Thyroid gland (tissue), 4 donors: ENCODE measurements at places on chromosomes 16 and 17.

DNA sequence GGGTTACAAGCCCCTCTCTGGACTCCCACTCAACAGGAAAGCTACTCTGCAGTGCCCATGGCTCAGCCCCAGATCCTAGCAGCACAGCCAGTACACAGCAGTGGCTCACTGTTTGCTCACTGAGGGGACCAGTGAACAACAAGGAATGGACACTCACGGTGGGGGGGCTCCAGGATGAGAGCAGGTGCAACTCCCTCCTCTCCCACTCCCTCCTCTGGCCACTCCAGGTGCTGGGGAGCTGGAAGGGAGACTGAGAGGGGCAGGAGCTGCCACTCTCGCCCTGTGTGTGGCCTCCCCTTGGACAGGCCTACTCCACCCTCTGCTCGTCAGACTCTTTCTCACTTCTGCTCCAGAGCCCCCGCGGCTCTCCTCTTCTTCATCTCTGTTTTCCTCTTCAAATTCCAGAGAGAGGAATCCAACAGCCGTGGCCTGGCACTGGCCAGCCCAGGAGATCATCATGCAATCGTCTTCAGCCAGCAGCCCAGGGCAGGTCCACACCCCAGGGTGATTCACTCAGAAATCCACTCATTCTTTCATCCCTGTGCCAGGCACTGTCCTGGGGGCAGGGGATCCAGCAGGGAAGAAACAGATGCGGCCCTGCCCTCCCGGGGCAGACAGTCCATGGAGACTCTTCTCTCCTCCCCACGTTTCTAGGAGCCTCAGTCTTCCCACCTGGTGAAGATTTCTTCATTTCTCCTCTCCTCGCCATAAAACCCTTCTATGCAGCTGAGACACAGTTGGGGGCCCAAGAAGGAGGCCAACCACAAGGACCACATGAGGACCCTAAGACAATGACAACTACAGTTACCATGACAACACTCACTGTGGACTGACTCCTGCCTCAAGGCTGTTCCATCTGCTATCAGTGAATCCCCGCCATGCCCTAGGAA is 30.7 kb downstream of the CFAP20 start:
- DNase-seq = no peak

GRCh38 chr17:45073414-45074070 is 12.4 kb downstream of the NMT1 start:
- DNase-seq = no peak

DNA sequence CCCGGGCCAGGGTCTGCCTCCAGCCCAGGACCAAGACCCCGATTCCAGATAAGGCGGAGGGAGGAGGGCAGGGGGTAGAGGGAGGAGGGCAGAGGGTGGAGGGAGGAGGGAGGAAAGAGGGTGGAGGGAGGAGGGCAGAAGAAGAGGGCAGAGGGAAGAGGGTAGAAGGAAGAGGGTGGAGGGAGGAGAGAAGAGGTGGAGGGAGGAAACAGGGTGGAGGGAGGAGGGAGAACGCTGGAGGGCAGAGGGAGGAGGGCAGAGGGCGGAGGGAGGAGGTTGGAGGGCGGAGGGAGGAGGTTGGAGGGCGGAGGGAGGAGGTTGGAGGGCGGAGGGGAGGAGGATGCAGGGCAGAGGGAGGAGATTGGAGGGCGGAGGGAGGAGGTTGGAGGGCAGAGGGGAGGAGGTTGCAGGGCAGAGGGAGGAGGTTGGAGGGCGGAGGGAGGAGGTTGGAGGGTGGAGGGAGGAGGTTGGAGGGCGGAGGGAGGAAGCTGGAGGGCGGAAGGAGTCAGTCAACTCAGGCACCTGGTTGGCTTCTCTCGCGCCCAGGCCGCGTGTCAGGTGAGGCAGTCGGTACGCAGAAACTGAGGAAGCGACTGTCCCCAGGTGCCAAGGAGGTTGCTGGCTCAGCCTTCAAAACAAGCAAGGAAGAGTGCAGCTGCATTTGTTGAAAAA is 65.2 kb downstream of the KLHDC4 start:
- DNase-seq = no peak

DNA sequence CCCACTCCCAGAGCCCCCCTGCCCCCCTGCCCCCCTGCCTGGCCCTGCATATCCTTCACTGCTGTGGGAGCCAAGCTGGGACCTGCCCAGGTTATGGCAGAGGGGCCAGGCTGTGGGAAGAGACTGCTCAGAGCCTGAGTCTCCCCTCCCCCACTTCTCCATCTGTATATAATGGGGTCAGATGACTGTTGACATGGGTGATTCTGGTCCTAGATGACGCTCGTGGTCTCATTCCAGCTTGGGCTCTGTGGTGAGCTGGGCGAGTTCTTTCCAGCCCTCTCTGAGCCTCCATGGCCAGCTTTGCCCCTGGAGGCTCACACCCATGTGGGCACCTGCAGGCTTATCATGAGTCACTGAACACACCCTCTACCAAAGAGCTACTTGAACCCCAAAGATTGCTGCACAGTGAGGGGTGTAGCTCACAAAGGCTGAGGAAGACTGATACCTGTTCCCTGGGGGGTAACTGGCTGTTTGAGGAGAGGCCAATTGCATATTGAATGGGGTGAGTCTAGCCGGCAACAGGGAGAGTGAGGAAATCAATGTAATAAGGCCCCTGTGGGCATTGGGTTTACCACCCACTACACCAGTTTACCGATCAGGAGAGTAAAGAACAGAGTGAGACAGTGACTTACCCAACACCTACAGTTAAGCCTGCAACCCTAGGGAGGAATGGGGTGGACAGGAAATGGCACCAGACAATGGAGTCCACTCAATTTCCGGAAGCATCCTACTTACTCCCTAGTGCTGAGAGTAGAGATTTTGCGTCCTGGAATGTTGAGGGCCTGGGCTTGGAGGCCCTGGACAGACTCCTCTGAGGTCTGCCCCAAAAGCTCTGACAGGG is 4.2 kb upstream of the SREBF1 start:
- DNase-seq = no peak

DNA sequence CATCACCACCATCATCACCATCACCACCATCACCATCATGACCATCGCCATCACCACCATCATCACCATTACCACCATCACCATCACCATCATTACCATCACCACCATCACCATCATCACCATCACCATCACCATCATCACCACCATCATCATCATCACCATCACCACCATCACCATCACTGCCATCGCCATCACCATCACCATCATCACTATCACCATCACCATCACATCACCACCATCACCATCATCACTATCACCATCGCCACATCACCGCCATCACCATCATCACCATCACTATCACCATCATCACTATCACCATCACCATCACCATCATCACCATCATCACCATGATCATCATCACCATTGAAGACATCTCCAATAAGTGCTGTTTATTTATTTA is 16.8 kb upstream of the MED9 start:
- DNase-seq = no peak

DNA sequence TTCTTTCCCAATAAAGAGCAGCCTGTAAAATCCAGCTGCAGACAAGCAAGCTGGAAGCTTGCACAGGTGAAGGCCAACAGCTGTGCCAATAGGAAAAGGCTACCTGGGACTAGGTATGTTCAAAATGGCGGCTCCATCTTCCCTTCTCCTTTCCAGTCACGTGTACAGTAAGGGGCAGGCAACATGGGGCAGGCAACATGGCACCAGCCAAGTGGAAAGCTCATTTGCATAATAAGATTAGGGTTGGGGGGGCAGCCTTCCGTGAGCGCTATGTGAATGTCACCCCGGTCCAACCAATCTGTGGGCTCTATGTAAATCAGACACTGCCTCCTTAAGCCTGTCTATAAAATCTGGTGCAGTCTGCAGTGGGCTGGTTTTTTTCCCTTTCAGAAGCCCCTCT is 31.3 kb downstream of the TVP23A start:
- DNase-seq = no peak

DNA sequence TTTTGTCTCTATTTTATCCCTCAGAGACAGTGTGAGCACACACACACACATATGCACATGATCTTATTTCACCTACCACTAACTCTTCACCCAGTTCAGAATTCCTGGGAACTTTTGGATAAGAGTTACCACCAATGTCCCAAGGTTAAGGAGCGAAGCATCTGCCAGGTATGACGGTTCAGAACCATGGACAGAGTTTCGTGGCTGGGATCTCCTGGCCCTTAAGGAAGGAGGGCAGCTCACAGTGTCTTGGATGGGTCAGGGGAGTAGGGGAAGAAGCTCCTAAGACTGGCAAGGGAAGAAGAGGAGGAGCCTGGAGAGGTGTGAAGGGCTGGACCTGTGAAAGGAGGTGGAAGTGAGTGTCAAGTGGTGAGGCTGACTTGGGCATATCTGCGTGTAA is 23.0 kb upstream of the TMEM132E start:
- DNase-seq = no peak

- DNase-seq = no peak
Measured at GRCh38 chr17:6303664-6304063, 131.3 kb downstream of the AIPL1 start.

DNA sequence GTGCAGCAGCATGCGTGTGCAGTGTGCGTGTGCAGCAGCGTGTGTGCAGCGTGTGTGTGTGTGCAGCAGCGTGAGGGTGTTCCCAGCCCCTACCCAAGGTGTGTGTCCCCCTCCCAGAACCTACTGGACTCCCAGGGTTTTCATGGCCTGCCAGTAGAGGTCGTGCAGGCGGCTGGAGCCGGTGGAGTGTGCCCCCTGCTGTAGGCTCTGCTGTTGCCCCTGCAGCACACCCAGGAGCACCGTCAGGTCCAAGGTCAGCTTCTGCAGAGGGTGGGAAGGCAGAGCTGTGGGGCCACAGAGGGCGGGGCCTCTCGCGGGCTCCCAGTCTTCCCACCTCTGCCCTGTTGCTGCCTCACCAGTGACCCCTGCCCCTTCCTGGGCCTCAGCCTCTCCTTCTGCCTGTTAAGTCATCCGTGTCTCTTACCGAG is 14.9 kb downstream of the MYBBP1A start:
- DNase-seq = no peak

GRCh38 chr17:44909681-44910144 is 5.6 kb downstream of the GFAP start:
- DNase-seq = no peak

GRCh38 chr17:40041196-40041595 is 13.0 kb downstream of the MED24 start:
- DNase-seq = no peak

- DNase-seq = no peak
Measured at GRCh38 chr16:21653571-21653970, 1.2 kb upstream of the IGSF6 start.

DNA sequence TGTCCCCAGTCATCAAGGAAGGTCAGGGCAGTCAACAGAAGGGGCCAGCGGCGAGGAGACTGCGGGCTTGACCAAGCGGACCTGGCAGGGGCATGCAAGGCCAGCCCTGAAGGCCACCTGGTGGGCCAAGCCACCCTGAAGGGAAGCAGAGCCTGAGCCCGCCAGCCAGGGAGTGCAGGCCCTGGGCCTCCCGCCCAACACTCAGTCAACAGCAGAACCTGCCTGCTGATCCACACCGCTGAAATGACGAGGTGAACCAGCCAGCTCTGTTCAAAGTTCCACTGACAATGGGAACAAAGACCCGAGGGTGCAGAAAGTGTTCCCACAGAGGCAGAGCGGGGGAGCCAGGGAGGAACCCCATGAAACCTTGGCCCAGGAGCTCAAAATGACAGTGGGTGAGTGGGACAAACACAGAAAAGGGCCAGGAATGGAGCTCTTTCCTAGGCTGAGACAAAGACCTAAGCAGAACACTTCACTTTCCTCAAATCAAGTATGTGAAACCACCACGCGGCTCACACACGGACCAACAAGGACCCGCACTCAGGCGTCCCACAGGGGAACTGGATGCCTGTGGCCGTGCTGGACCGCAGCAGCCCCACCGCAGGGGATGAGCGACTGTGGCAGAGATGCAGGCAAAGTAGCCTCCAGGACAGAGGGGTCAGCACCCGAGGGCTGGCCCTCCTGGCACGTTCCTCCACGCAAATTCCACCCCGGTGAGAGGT is 12.0 kb downstream of the AXIN1 start:
- DNase-seq = no peak

- no peak for DNase-seq
Measured at GRCh38 chr17:37463039-37463438, 26.7 kb upstream of the DUSP14 start.
